BE2C (cell line): ENCODE measurements at places on chromosomes 6 and 20.

GRCh38 chr6:170022827-170023619, 267.9 kb downstream of the DLL1 start:
- no peak for DNase-seq

- DNase-seq: no peak
These were observed 17.0 kb downstream of the NFATC2 start for GRCh38 chr20:51525241-51526105.

- DNase-seq: no peak
These were observed 68.5 kb upstream of the FOXO3 start for GRCh38 chr6:108492131-108492766.

DNA sequence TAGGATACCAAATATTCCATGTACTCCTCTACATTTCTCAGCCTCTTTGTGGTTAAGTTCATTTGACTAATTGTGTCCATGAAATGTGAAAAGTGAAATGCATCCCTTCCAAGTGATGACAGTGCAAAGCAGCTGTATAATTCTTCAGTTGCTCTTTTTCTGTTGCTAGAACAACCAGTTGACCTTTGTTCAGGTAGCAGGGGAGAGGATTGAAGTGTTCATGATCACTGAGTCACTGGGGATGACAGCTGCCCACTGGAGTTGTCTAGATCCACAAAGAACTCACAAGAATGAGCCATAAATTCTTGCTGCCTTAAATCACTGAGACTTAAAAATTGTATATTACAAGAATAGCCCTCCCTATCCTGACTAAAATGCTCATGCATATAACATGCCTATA, 254.6 kb downstream of the EPHA7 start:
- no peak for DNase-seq
